NCI-H1105 treated with DMSO at 0.1 percent for 48 hours (cell line): ENCODE measurements at places on chromosomes 4 and X.
A peak's percentile ranks its signal among the peaks of the same experiment; 100 is the strongest.

GRCh38 chr4:185997296-185997695, 71.7 kb upstream of the TLR3 start:
- no peak for DNase-seq

GRCh38 chrX:44906041-44906440, 33.1 kb downstream of the KDM6A start:
- no peak for DNase-seq

DNA sequence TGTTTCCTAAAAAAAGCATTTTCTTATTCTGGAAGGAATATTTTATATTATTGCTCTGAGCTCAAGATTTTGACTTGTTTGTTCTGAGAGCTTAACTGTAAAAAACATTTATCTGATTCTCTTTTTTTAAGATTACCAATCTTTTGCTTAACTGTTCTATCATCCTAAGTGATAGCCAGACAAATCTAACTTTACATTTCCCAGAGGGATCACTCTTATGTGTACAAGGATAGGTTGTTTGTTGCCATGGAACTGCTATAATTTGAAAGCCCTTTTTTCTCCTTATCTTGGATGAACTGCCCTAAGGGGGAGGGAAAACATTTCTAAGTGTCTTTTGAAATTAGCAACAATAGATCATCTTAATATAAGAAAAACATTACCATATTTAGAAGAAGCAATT, 494.7 kb downstream of the TRAM1L1 start:
- no peak for DNase-seq

GRCh38 chr4:48780865-48781214, 761 bp upstream of the FRYL start:
- DNase-seq, result peak; percentile 59

GRCh38 chr4:138707746-138708677, 307.6 kb upstream of the NOCT start:
- peak; percentile 12 for DNase-seq

DNA sequence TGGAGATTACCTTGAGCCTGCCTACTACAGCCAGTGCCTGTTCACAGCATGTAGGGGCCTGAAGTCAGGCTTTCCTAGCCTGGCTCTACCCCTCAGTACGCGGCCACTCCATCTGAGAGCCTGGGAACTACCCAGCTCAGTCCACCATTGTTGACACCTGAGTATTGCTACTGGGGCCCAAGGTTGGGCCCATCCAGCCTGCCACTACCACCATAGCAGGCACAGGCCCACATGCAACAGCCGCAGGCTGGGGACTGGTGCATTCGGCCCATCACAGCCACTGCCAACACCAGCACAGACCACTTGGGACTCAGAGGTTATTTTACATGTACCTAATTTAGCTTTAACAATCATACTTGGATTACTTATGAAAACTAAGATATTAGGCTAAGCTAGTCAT, 314.0 kb downstream of the GALNTL6 start:
- DNase-seq, result no peak

DNA sequence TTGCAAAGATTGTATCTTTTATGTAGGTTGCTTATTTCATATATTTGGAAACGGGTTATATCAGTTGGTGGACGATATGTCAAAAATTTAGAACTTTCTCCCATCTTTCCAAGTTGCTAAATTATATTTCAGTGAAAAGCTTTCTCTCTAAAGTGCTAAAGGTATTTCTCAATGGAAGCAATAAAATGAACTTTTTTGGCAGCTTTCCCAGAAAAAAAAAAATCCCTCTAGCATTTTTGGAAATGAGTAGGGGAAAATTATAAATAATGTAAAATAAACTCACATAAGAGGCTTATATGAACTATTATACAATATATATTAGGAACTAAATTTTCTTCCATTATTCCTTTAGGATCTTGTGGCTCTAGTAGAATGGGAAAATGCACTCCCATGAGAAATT, 152.2 kb downstream of the GRID2 start:
- peak; percentile 2 for DNase-seq
